ENCODE measurements at places on chromosomes 2 and 18. TPM values are rescaled to one million over a fixed set of nuclear protein-coding genes. Genes with fewer than 3 reads are reported as not detected.

DNA sequence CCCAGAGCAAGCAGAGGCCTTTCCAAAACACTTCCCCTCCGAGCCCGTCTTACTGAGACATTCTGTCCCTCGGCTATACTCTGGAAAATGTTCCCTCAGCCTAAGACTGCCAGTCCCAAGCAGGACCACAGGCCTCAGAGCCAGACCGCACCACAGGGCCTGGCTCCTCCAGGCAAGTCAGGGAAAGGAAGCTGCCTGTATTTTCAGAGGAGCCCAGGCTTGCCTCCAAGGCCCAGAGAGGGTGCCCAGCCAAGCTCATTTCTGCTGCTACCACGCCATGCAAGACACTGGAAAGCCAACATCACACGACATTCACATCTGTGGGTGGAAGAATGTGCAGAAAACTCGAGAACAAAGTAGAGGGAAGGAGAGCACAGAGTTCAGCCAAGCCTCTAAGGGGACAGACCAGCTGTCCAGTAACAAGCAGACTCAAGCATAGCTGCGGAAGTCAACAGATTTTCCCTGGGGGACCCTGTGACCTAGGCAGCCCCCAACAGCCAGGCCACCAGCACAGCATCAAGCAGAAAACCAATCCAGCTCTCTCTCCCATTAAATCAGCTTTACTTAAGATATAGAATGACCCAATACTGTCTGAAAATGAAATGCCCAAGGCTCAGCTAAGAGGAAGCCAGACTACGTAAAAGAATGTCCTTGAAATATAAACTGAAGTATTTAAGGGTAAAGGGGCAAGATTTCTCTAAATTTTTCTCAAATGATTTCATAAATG lies 123.9 kb downstream of the ZFP36L2 start:
- no peaks in the 10 kb centered on the region for H3K36me3 ChIP-seq
- peaks cover 61% of the 10 kb centered on the region for H3K4me1 ChIP-seq

GRCh38 chr2:121502246-121502645 lies 28.4 kb upstream of the RNU4ATAC start:
- no peak for DNase-seq
- no peaks in the 10 kb centered on the region for H3K27me3 ChIP-seq
- H3K4me1 ChIP-seq, result peaks cover 8% of the 10 kb centered on the region
- peaks cover 8% of the 10 kb centered on the region for H3K36me3 ChIP-seq
- H3K4me3 ChIP-seq, result no peak overlapping the region
- H3K27ac ChIP-seq, result no peak overlapping the region

DNA sequence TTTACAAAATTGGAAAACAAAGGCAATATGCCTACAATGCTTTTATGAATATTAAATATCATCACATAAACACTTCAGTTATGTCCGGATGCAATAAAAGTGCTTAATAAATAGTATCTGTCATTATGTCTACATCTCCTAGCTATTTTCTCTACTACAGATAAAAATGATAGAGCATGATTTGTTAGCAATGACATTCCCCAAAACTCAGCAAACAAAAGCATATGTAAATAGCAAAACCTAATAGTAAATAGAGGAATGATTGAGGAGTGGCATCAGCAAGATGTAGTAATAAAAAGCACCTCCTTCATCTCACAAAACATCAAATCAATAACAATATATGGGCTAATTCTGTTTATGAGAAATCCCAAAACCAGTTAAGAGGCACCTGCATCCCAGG lies 46.5 kb upstream of the COL5A2 start:
- H3K4me1 ChIP-seq, result no peaks in the 10 kb centered on the region
- no peaks in the 10 kb centered on the region for H3K27me3 ChIP-seq
- no peak for DNase-seq
- no peak overlapping the region for H3K27ac ChIP-seq

Gene TMEM18
- 39.7 TPM for total RNA-seq

- H3K4me1 ChIP-seq, result peaks cover 17% of the 10 kb centered on the region
- peak within 1 kb of the TSS; percentile 68 for H3K4me3 ChIP-seq
- H3K27ac ChIP-seq, result no peak within 1 kb of the TSS
- H3K27me3 ChIP-seq, result no peaks in the 10 kb centered on the region
Measured at GRCh38 chr2:43676322-43677050, at the start of gene C1GALT1C1L. Gene C1GALT1C1L (minus strand): TSS chr2:43676429. CDS start chr2:43676322, 107 bp downstream.

DNA sequence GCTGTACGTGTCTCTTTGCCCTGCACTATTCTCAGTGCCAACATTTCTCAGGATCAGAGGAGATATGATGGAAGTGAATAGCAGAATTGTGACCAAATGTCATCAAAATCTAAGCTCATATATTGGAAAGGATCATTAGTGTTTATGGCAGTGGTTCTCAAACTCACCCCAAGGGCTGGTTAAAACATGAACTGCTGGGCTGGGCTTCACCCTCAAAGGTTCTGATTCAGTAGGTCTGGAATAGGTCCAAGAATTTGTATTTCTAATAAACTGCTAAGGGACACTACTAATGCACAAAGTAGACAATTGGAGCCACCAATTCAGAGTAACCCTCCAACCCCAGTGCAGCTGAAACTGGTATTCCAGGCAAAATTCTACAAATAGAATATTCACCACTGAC lies 317.9 kb upstream of the UBE2E3 start:
- no peak for DNase-seq
- no peaks in the 10 kb centered on the region for H3K36me3 ChIP-seq
- H3K4me1 ChIP-seq, result peaks cover 7% of the 10 kb centered on the region

DNA sequence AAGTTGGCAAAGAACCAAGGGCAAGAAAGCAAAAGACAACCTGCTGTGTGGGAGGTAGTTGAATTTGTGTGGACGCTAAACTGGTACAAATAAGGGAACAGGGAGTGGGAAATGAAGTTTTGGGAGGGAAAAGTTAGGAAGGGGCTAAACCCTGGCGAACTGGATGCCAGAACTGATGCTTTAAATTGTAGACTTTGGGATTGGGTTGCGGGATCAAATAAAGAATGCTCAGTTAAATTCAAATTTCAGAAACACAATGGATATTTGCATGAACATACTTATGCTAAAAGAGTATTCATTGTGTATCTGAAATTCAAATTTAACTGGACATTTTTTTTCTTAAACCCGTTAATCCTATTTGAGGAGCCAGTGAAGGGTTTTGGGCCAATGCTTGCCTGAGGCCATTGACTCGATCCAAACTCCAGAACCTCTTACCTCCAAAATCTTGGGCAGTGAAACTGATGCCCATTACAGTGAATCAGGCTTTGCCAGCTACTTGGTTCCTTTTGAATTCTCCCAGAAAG lies 44.2 kb upstream of the YWHAQ start:
- no peak overlapping the region for H3K27ac ChIP-seq
- H3K27me3 ChIP-seq, result peaks cover 6% of the 10 kb centered on the region
- no peak overlapping the region for H3K4me3 ChIP-seq
- H3K4me1 ChIP-seq, result no peaks in the 10 kb centered on the region
- no peaks in the 10 kb centered on the region for H3K36me3 ChIP-seq

Gene TUBA4B
- total RNA-seq, result 0.29 TPM

DNA sequence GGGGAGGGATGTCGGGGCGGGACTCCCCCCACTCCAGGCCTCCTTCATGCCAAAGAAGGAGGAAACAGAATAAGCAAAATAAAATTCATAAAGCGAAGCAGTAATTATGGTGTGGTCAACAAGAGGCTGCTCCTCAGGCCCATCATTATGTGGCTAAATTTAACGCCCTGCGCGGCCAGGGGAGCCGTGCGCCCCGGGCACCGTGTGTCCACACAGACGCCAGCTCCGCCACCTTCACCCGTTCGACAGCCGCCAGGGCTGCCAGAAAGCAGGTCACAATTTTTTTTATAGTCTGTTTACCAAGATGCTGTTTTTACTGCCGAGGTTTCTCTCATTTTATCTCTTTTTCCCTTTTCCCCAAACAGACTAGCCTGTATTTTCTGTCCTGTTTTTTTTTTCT lies 31.0 kb downstream of the NHEJ1 start:
- DNase-seq, result no peak
- H3K27me3 ChIP-seq, result no peaks in the 10 kb centered on the region
- no peak overlapping the region for H3K4me3 ChIP-seq
- H3K36me3 ChIP-seq, result no peaks in the 10 kb centered on the region
- no peak overlapping the region for H3K27ac ChIP-seq
- peaks cover 51% of the 10 kb centered on the region for H3K4me1 ChIP-seq

GRCh38 chr2:200479692-200480265 lies 30.1 kb downstream of the KCTD18 start:
- H3K4me1 ChIP-seq, result peaks cover 61% of the 10 kb centered on the region
- H3K36me3 ChIP-seq, result peaks cover 44% of the 10 kb centered on the region
- no peaks in the 10 kb centered on the region for H3K27me3 ChIP-seq

DNA sequence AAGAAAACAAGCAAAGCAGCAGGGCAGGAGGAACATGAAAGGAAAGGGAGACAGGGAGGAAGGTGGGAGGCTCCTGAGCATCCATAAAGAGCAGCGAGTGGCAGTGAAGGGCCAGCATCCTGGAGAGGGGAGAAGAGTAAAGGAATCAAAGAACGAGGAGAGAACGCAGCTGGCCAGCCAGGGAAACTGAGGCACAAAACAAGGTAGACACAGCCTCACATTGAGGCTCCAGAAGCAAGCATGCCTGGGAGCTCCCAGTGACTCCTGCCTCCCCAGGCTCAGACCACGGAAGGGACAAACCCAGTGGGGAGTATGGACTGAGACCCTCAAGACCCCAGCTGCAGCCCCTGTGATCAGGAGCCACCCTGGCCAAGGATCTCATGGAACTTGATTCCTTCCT lies 14.0 kb upstream of the TNS1 start:
- peaks cover 10% of the 10 kb centered on the region for H3K4me1 ChIP-seq
- H3K4me3 ChIP-seq, result no peak overlapping the region
- peaks cover 61% of the 10 kb centered on the region for H3K27me3 ChIP-seq
- H3K27ac ChIP-seq, result no peak overlapping the region

DNA sequence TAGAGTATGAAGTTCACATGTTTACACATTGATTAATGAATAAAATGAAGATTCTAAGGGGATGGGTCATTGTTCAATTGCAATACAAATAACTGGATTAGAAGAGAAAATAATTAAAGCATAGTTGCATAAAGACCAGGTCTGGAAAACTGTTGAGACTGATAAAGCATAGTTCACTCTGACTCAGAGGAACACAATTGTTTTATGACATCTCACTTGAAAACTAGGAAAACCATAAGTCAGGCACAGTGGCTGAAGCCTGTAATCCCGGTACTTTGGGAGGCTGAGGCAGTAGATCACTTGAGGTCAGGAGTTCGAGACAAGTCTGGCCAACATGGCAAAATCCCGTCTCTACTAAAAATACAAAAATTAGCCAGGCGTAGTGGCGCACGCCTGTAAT lies 46.7 kb downstream of the PLA2R1 start:
- no peaks in the 10 kb centered on the region for H3K4me1 ChIP-seq
- no peak overlapping the region for H3K4me3 ChIP-seq
- no peak overlapping the region for H3K27ac ChIP-seq
- H3K27me3 ChIP-seq, result no peaks in the 10 kb centered on the region
- no peaks in the 10 kb centered on the region for H3K36me3 ChIP-seq
